ENCODE measurements at places on chromosomes 1 and 21.

GRCh38 chr1:98692482-98692881 lies 31.0 kb downstream of the SNX7 start:
- no peak for DNase-seq

DNA sequence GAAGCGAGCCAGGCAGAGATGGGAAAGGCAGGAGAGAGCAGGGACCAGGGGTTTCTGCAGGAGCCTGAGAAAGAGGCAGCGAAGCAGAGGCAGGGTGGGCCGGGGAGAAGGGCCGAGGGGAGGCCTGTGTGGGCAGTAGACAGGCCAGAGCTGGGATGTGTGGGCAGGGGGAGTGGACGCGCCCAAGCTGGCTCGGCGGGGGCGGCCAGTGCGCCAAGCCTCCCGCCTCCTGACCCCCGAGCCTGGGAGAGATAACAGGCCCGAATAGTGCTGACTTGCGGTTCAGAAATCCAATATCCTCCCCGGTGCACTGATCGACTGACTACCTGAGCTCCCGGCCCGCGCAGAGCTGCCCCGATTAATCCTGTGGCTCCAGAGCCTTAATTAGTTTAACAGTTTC lies 41.9 kb downstream of the AHDC1 start:
- no peak for DNase-seq

DNA sequence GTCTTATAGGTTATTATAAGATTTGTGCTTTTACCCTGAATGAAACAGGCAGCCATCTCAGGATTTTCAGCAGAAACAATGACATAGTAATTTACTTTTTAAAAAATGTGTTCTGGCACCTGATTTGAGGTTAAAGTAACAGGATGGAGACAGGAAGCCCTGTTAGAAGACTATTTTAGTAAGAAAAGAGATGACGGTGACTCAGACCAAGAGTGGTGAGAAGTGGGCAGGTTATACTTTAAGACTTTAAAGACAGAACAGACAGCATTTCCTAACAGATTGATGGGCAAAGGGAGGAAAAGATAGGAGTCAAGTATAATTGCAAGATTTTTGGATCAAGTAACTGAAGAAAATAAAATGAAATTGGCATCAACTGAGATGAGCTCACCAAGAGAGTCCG lies 436.8 kb upstream of the NR5A2 start:
- DNase-seq = no peak

- no peak for DNase-seq
Observed at GRCh38 chr1:97919585-97920261, 1.1 kb downstream of the DPYD start.

GRCh38 chr1:16120940-16121410 lies 34.9 kb downstream of the EPHA2 start:
- no peak for DNase-seq

DNA sequence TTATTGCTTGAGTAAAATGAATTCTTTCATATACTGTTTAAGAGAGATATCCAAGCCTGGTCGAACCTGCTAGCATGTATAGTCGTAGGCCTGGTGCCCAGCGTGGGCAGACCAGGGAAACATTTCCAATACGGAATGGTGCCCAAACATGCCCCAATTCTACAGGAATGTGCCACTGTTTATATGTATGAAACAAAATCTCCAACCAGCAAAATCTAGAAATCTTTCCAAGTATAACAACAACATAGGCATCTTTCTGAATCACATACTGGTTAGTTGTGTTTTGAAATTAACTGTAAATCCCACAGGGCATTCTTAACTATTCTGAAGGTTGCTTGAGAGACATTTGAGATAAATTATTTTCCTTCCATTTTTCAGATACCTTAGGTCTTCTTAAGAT lies 17.0 kb upstream of the ABCD3 start:
- no peak for DNase-seq

DNA sequence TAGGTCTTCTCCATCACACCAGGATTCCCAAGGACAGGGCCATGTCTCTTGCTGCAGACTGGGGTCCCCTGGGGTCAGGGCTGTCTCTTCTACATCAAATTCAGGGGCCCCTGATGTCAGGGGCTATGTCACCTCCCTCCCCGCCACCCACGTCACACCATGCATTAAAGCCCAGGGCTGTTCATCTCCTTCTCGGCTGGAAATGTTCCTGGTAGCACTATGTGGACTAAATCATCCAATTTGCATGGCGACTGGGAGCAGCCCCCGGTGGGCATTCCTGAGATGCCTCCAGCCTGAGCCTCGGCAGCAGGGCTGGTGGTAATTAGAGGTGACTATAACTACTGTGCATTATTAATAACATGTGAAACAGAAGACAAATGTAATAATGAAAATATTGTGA lies 151.7 kb upstream of the HMGB4 start:
- DNase-seq = no peak

DNA sequence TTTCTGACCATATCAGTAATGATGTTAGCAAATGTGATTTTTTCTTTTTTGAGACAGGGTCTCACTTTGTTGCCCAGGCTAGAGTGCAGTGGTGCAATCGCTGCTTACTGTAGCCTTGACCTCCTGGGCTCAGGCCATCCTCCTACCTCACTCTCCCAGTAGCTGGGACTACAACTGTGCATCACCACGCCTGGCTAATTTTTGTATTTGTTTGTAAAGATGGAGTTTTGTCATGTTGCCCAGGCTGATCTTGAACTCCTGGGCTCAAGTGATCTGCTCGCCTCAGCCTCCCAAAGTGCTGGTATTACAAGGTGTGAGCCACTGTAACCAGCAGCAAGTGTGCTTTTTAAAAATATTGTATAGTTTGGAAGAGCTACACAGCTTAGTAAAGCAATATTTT lies 4.1 kb upstream of the CFAP107 start:
- DNase-seq = no peak

DNA sequence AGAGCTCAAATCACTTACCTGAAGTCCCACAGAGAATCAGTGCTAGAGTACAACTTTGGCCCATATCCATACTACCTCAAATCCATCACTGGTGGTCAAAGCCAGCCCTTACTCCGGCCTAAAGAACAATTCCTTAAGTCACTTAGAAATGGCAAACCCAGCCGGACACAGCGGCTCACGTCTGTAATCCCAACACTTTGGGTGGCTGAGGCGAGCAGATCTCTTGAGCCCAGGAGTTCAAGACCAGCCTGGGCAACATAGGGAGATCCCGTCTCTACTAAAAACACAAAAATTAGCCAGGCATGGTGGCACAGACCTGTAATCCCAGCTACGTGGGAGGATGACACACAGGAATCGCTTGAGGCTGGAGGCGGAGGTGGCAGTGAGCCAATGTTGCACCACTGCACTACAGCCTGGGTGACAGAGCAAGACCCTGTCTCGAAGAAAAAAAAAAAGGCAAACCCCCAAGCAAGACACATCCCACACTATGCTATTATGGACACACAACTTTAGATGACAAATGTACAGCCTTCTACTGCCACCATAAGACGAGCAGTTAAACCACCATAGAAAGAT lies 24.0 kb downstream of the NPHP4 start:
- DNase-seq = no peak

- peak; percentile 29 for DNase-seq
Observed at GRCh38 chr1:155859881-155860871, 809 bp downstream of the SYT11 start.

DNA sequence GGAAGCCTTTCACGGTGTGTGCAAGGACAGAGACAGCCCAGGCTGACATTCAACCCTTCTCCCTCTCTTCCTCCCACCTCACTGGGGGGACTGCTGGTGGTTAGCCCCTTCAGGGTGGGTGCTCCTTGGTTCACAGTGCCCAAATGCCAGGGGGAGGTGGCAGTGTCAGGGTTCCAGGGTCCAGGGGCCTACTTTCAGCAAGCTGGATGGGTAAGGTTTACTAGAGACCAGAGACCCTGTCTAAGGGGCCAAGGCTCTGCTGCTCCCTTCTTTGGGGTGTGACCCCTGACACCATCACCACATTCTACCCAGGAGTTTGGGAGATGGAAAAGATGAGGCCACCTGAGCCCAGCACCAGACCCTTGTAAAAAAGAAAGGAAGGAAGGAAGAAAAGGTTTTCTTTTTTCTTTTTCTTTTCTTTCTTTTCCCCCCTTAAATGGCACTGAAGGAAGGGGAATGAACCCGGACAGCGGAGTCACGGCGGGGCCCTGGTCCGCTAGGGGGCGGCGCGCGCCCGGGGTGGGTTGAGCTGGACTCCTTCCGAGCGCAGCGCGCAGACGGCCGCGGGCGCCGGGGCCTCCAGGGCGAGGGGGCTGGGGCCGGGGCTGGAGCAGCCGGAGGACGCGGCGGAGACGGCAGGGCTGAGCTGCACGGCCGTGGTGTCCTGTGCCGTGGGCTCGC lies 18.8 kb downstream of the KNCN start:
- peak; percentile 32 for DNase-seq

- no peak for DNase-seq
Observed at GRCh38 chr1:90162216-90162615, 167.3 kb downstream of the ZNF326 start.

- peak; percentile 17 for DNase-seq
Observed at GRCh38 chr1:220776720-220777326, 9.9 kb upstream of the MTARC1 start.

GRCh38 chr1:87450615-87451209 lies 122.0 kb downstream of the LMO4 start:
- DNase-seq = no peak

- no peak for DNase-seq
Observed at GRCh38 chr1:236494082-236494481, 29.7 kb upstream of the LGALS8 start.

DNA sequence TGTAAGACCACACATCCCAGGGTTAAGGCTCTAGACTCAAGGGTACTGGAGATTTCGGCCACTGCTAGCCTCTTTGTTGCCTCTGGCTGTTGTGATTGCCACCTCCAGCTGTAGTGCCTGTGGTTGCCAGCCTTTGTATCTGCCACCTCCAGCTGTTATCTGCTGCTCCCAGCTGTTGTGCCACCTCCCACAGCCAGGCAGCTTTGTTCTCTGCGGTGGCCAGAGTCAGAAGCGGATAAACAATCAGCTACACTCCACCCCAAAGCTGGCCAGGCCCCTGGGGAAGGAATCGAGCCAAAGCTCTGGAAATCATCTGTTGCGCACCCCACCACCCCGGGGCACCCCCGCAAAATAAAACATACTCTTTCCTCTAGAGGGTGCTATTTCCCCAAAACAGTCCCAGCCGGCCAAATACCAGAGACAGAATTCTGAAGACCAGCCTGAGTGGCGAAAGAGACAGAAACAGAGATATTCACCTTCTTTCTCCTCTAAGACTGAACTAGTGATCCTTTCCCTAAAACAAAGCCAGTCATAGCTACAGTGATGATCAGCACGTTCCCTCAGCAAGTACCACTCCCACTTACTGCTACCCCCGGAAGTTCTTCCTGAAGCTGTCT lies 14.8 kb upstream of the PIGM start:
- peak; percentile 20 for DNase-seq

GRCh38 chr1:118291661-118292060 lies 106.6 kb upstream of the SPAG17 start:
- DNase-seq = no peak

GRCh38 chr1:230351983-230352382 lies 74.1 kb downstream of the PGBD5 start:
- no peak for DNase-seq

DNA sequence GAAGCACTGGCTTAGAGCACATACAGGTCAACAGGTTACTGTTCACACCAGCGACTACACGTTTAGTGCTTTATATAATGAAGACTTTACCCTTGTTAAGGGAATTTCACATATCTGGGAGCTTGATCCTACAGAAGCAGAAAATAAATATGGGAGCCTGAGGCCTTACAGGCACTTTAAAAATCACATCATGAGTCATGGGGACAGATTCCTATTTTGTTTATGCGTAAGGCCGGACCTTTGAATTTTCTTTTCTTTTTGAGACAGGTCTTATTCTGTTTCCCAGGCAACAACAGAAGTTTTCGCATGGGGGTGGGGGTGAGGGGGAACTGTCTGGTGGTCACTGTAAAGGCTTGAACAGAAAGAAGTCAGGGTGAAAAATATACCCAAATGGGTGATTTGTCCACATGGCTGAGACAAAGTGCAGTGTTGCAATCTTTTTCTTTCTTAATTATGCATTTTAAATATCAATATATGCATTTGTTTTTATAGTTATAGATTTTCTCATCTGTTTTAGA lies 276.7 kb downstream of the KCNH1 start:
- DNase-seq = no peak

- DNase-seq = no peak
Observed at GRCh38 chr1:204418174-204419063, 6.8 kb upstream of the PPP1R15B start.

DNA sequence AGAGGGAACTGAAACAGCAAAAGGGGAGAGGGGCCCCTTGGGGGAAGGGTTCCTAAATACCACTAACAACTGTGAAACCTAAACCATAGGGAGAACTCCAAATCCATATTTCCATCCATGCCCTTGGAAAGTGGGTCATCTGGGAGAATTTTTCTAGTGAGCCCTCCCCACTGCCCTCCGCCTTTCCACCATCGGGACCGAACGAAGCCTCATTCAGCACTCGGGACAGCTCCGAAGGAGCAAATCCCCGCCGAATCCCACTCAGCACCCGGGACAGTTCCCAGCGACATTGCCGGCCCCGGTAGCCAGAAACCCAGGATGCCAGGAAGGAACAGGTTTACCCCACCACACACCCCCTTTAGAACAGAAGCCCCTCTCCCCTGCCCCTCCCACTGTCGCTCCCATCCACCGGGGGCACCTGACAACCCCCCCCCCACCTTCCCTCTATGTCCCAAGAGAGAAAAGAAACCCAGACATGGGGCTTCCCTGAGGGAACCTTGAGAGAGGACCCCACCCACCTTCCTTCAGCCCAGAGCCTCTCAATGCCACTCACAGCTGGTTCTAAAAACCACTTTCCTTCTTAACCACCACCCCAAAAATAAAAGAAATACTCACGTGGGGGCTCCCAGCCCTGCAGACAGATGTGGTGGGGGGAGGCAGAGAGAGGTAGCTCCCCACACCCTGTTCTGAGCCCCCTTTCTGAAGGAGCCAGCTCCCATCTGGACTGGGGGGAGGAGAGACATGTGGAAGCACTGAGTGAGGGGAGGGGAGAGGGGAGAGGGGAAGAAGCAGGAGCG lies 4.5 kb downstream of the DLGAP3 start:
- DNase-seq = peak; percentile 23

DNA sequence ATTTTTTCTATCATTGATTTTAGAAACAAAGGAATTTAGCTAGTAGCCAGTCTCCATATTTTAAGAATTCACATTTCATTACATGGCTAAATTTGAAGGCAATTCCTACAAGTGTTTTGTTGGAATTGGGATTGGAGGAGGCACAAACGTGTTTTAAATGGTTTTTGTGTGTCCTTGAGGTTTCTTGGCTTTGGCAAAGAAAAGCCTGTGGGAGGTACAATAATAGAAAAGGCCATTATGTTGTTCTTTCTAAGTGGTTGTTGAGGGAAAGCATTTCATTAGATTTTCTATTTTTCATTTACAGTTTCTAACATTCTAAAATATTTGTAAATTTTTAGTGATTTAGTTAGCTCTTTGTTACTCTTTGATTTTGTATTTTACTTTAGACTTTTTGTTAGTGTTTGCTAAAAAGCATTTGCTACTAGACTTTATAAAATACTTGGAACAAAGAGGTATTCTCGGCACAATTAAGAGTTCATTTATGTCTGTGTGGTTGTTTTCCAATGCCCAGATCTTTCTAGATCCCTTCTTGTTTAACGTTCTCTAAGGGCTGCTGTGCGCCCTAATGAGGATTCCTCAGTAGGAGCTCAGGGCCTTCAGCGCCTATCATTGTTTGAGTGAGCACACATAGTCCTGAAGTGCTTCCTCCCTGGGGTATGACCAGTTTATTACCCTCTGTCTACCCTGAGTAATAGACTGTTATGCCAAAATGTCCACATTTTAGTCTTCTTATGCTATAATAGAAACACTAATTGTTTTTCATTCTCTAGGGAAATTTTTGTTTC lies 70.0 kb upstream of the KIAA1614 start:
- no peak for DNase-seq

GRCh38 chr1:178566187-178566586 lies 53.3 kb downstream of the TEX35 start:
- no peak for DNase-seq

- no peak for DNase-seq
Observed at GRCh38 chr1:205576011-205576410, 55.8 kb downstream of the ELK4 start.
